ENCODE measurements at places on chromosomes 5 and 9. TPM values are rescaled to one million over a fixed set of nuclear protein-coding genes. Genes with fewer than 3 reads are reported as not detected.

DNA sequence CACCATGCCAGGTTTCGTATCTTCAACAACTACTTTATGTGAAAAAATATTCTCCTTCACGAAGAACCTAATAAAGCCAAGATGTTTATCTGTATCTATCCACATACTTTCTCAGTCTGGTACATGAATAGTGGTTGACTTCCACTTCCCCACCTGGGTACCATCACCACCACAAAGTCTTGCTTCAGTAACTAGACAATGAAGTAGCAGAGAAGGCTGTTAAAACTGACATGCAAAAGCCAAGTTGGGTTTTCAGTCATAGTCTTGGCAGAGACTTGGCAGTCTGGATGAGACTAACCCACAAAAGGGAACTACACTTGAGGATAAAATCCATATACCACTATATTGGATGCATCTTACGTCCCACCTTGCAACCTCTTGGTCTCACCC is 5.0 kb downstream of the P4HA2 start:
- H3K4me1 ChIP-seq = peaks cover 6% of the 10 kb centered on the region
- no peak overlapping the region for H3K4me3 ChIP-seq
- H3K27ac ChIP-seq = no peak overlapping the region
- no peaks in the 10 kb centered on the region for H3K36me3 ChIP-seq

- H3K36me3 ChIP-seq = no peaks in the 10 kb centered on the region
- peaks cover 3% of the 10 kb centered on the region for H3K4me1 ChIP-seq
- no peak overlapping the region for H3K27ac ChIP-seq
- H3K27me3 ChIP-seq = no peaks in the 10 kb centered on the region
- H3K4me3 ChIP-seq = no peak overlapping the region
Measured at GRCh38 chr9:84397822-84398221, 57.3 kb upstream of the SLC28A3 start.

DNA sequence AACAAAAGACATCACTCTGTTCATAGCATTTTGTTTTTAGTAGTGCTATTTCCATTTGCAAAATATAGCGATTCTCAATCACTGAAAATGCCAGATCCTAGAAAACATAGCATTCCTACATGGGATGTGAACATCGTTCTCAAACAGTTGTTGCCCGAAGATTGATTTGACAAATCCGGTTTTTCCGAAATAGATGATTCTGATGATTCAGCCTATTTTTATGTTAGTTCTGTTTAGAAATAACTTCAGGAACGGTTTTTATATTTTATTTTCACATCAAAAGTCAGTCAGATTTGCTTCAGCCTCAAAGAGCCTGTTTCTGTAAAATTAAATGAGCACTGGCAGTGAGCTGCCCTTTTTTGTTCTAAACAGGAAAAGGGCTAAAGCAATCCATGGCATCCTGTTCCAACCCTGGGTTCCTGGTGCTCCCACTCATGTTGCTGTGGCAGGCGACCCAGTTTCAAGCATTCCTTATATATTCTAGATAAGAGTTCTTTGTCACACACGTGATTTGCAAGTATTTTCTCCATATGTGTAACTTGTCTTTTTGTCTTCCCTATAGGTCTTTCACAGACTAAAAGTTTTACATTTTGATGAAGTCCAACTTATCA is 14.2 kb upstream of the PSIP1 start:
- H3K4me3 ChIP-seq = no peak overlapping the region
- no peaks in the 10 kb centered on the region for H3K36me3 ChIP-seq
- H3K27me3 ChIP-seq = no peaks in the 10 kb centered on the region
- H3K4me1 ChIP-seq = no peaks in the 10 kb centered on the region
- no peak overlapping the region for H3K27ac ChIP-seq

DNA sequence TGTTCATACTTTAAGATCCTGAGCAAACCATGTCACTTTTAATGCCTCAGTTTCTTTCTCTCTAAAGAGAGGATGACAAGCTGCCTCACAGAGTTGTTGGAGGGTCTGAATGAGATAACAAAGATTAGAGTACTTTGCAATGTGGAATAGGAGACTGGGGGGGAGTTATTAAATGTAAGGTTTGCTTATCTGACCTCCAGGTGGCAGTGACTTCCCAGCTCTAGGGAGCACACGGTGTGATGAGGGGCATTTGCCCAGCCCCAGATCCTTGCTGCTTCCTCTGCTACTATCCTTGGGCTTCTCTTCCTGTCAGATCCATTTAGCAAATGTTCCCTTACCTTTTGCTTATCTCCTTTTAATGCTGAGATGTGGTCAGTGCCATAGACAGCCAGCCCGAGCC is 30.7 kb downstream of the ENHO start:
- no peaks in the 10 kb centered on the region for H3K36me3 ChIP-seq
- H3K4me1 ChIP-seq = peaks cover 21% of the 10 kb centered on the region
- H3K27ac ChIP-seq = peak overlapping the region; percentile 68

GRCh38 chr5:124997186-124997893 is 250.9 kb upstream of the ZNF608 start:
- H3K4me3 ChIP-seq = no peak overlapping the region
- no peaks in the 10 kb centered on the region for H3K27me3 ChIP-seq
- H3K4me1 ChIP-seq = no peaks in the 10 kb centered on the region
- no peak overlapping the region for H3K27ac ChIP-seq
- DNase-seq = no peak
- H3K36me3 ChIP-seq = no peaks in the 10 kb centered on the region

GRCh38 chr5:63570752-63571151 is 391.5 kb downstream of the HTR1A start:
- H3K27me3 ChIP-seq = no peaks in the 10 kb centered on the region
- H3K4me1 ChIP-seq = no peaks in the 10 kb centered on the region
- no peak overlapping the region for H3K27ac ChIP-seq
- no peak overlapping the region for H3K4me3 ChIP-seq
- no peaks in the 10 kb centered on the region for H3K36me3 ChIP-seq
- DNase-seq = no peak

Gene KLHL9
- total RNA-seq = 38.7 TPM

Gene TMEM174
- total RNA-seq = not detected

Gene CCDC127
- total RNA-seq = 11.9 TPM

Gene VLDLR
- 28.8 TPM for total RNA-seq

Gene OTULINL
- 14.4 TPM for total RNA-seq

Gene PMPCA
- total RNA-seq = 69.0 TPM
